ENCODE measurements at places on chromosomes 16 and 17.

- DNase-seq, result no peak
Observed at GRCh38 chr17:15388356-15389041, 47.1 kb upstream of the TEKT3 start.

GRCh38 chr16:2745961-2746360 is 6.5 kb upstream of the SRRM2 start:
- DNase-seq, result no peak

DNA sequence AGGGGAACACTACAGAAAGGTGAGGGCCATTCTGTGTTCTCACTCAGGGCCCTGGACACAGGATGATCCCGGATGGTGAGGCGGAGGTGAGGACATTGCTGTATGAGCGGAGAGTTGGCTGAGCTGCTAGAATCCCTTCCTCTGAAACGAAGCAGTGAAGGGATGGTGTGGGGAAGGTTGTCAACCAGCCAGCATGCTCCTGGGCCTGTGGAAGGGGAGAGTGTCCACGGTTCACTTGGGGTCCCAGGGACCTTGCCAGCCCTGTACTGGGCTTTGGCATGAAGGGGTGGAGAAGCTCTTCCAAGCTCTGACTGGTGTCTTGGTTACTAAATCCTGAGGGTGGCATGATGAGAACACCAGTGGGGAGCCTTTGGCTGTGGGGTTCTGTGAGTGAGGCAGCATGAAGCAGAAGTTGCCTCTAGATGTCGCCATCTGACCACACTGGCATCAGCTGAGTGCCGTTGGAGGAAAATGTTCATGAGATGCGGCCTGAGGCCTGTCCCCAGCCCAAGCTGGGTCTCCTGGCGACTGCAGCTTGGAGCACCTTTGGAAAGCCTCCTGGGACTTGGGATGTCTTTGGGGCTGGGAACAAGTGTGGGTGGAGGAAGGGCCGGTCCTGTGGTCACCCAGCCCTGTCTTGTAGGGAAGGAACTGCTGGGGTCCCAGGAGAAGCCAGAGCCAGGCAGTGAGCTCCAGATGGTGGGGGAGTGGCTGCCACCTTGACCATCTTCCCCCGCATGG is 14.8 kb downstream of the PDP2 start:
- DNase-seq, result peak; percentile 30

DNA sequence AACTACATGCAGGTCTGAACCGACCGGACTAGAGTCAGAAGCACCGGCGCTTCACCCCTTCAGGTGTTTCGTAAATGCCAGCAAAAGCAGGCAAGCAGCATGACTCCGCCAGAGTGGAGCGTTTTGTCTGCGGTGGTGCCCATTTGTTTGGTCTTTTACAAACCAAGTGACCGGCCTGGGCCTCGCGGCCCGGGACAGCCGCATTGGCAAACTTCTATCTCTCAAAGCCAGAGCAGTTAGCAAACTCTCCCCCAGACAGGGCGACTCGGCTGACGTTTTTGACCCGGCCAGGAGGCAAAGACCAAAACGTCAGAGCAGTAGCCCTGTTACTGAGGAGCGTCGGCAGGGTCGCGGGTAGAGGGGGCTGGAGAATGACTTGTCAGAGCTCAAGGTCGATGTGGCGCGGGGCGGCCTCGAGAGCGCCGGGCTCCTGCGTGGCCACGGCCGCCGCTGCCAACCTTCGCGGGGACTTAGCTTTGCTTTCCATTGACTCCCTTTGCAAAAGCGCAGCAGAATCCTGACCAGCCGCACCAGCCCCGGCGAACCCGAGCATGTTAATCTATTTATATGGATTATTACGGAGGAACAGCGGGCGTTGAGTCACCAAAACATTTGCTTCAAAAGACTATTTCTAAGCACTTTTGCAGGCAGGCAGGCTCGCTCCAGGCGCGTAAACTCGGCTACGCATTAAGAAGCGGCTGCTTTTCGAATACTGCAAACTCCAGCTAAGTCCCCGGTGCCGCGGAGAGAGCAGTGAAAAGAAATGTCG is 763 bp upstream of the SOX9 start:
- DNase-seq, result no peak

DNA sequence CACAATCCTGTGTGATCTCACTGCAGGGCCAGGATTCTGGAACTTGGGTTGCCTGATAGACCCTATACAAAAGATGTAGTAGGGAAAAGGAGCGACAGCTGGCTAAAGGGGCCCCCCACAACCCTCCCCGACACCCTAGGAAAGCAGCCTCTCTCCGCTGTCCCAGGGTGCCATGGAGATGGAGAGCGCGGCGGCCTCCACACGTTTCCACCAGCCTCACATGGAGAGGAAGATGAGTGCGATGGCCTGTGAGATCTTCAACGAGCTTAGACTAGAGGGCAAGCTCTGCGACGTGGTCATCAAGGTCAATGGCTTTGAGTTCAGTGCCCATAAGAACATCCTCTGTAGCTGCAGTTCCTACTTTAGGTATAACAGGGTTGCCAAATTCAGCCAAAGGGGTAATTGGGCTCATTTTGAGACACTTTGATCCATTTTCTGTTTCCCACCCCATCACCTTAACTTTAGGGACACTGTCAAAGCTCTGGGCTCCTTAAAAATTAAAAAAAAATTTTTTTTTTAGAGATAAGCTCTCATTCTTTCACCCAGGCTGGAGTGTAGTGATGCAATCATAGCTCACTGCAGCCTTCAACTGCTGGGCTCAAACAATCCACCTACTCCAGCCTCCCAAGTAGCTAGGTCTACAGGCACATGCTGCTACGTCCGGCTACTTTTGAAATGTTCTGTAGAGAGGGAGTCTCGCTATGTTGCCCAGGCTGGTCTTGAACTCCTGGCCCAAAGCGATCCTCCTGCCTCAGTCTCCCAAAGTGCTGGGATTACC is at the start of gene KLHL10:
KLHL10 (plus strand) TSS at position 65 of the 778 bp plus-strand sequence; CDS start at position 173, 108 bp downstream.
- DNase-seq, result no peak

DNA sequence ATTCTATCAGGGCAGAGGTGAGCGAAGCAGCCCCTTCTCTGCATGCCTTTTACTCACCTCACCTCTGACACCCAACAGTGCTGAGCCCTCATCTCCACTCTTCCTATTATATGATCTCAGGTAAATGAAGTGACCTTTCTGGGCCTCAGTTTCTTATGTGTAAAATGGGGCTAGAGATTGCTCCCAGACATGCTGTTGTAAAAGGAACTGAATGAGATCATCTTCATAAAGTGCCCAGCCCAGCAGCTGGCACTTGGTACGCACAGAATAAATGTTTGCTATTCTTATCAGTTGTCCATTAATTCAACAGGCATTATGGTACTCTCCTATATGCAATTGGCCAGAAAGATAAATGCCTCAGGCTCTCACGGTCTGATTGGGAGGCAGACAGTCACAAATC is 4.5 kb upstream of the GALK1 start:
- no peak for DNase-seq

- no peak for DNase-seq
Observed at GRCh38 chr17:10739386-10739785, 9.6 kb upstream of the TMEM220 start.

GRCh38 chr16:86444261-86444660 is 66.1 kb upstream of the FOXF1 start:
- no peak for DNase-seq

DNA sequence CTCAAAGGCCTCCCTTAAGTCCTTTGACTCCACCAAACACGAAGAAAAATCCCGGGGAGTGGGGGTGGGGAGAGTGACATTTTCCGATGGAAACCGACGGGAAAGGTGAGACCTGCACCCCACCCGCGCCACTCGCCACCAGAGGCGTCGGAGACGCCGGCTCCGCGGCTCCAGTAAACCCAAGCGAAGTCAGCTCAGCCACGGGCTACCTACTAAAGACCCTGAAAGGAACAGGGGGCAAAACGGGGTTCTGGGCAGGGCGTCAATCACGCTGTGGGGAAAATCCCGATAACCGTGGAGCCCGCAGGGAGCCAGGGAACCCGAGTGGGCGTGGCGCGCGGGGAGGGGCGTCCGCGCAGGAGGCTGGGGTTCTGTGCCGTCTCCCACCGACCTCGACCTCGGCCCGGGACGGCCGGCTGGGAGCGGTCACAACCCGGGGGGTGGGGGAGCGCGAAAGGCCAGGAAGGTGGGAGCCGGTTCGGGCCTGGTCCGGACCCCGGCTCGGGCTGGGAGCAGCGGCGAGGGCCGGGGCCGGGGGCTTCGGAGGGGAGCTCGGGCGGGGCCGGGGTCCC is 565 bp downstream of the WDR45B start:
- no peak for DNase-seq

DNA sequence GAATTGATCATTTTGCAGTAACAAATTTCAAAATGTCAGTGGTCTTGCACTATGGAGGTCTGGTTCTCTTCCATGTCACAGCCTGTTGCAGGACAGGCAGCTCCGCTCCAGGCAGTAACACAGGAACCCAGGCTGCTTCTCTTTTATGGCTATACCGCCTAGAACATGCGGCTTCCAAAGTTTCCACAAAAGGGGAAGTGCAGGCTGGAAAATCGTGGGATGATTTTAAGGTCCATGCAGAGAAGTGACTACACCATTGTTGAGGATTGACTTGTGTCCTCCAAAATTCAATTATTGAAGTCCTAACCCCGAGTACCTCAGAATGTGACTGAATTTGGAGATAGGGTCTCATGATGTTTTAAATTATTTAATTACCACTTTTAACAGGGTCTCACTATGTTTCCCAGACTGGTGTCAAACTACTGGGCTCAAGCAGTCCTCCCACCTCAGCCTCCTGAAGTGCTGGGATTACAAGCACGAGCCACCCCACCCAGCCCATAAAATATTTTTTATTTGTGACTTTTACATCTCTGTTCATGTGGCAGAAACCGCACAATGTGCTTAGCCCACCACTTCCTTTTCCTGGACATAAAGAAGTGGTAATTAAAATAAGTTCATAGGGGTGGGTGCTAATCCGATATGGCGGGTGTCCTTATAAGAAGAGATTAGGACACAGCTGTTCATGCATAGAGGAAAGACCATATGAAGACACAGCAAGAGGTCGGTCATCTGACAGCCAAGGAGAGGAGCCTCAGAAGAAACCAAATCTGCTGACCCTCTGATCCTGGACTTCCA is 279.2 kb upstream of the RPL38 start:
- DNase-seq, result no peak

GRCh38 chr16:4681471-4682083 is 11.8 kb upstream of the NUDT16L1 start:
- no peak for DNase-seq

DNA sequence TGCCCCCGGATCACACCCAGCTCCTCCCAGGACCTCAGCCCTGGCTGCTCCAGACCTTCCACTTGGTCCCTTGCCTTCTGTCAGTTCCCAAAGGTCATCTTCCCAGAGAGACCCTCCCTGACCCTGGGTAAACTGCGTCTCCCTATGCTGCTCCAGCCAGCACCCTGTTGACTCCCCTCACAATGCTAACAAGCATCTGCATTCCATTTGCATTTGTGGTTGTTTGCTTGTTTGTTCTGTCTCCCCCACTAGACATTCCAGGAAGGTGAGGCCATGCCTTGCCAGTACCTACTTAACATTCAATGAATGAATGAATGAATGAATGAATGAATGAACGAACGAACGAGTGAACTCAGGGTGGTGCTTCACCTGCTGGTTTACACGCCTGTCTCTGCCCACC is 171.2 kb downstream of the WSCD1 start:
- no peak for DNase-seq

GRCh38 chr17:32772453-32773025 is 104.4 kb downstream of the MYO1D start:
- no peak for DNase-seq

Measured in pulmonary artery endothelial cell (primary cell).